Left kidney (tissue), 8 donors: ENCODE measurements at places on chromosomes 13 and 19.

- peak; percentile 75 for DNase-seq
These were observed 51.5 kb downstream of the SKA3 start for GRCh38 chr13:21124852-21125251.

- no peak for DNase-seq
These were observed 5.5 kb upstream of the ADGRE5 start for GRCh38 chr19:14375582-14376291.

DNA sequence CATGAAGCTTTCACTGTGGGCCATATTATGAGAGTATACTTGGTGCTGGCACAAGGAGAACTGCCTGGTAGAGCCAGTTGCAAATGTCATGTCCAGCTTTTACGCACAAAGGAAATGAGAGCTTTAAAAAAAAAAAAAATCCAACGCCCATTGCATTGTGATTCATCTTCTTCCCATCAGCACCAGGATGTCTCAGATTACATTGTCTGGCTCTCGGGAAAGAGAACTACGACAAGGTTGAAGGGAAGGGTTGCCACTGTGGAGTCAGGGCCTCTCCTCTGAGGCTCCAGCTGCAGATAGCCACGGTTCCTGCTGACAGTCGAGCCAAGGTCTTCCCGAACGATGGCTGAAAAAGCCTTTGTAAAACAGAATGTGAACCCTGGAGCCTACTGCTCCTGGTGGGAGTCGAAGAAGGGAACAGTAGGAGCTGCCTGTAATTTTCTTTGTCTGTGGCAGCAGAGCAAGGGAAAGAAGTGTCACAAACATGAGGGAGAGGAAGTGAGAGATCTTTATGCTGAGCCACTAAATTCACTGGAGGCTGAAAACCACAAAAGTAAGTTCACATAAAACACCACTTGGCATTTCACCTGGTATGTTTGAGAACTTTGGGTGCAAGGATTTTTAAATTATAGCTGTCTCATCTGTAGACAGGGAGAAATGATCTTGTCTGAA is 704.7 kb downstream of the DIAPH3 start:
- no peak for DNase-seq

DNA sequence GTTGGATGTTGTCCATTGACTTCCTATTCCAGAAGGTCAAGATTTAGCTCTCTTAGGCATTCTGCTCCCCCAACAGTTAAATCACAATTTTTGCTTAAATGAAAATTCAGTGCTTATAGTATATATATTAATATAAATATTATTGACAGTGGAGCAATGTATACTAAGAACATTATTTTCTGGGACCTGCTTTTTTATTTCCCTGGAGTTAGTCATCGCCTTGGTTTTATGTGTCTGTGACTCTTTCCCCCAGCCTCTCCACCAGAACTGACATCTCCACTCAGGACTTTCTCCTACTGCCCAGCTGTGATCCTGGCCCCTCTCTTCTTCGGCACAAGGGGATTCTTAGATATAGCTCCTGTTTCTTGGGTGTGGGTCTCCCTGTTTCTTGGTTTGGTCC is 10.2 kb upstream of the MATK start:
- DNase-seq = no peak

DNA sequence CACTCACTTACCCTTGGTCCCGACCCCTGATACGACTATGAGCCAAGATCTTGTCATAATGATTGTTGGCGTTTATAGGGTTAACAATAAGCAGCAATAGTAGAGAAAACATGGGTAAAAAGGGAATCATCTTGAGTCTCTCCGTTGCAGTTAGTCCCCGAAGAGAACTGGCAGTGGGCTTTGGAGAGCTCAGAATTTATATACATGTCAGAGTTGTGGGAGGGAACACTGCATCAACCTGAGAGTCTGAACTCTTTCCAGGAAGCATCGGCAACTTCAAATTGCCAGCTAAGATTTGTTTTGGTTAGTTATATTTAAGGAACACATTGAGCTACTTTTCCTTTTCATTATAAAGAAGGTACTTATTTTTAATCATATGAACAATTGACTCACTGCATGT is at the start of gene POSTN:
Gene POSTN, minus strand, starts transcription at position 172 of the 400 bp plus-strand sequence. Its CDS starts 42 bp downstream, at position 130.
- peak; percentile 55 for DNase-seq

DNA sequence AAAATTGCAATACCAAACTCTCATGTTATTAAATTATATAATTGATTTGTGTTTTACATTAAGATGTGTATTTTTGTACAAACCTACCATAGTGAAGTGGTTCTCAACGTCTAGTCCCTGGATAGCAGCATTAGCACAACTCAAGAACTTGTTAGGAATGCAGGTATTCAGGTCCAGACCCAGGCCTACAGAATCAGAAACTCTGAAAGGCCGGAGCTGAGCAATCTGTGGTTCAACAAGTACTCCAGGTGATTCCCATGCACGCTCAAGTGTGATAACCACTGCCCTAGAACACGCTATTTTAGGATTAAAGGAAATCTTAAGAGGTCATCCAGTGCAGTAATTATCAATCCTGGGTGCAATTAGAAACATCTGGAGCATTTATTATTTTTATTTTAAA is 456.3 kb downstream of the IRS2 start:
- no peak for DNase-seq

DNA sequence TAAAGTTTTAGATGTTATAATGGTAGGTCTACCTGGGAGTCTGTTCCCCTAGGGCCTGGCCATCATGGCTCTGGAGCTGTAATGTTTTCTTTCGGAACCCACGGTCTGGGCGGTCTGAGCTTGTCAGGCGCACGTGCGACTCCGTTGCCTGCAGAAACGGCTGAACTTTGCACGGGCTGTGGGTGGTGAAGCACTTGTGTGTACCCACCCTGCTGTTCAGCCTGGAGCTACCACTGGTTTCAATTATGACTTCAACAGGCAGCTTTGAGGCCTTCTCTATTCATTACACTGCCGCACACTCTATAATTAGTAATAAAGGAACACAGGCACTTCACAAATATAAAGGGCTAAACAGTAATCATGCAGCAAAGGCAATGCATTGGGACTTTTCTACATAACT is 6.0 kb downstream of the PCDH8 start:
- DNase-seq = no peak

DNA sequence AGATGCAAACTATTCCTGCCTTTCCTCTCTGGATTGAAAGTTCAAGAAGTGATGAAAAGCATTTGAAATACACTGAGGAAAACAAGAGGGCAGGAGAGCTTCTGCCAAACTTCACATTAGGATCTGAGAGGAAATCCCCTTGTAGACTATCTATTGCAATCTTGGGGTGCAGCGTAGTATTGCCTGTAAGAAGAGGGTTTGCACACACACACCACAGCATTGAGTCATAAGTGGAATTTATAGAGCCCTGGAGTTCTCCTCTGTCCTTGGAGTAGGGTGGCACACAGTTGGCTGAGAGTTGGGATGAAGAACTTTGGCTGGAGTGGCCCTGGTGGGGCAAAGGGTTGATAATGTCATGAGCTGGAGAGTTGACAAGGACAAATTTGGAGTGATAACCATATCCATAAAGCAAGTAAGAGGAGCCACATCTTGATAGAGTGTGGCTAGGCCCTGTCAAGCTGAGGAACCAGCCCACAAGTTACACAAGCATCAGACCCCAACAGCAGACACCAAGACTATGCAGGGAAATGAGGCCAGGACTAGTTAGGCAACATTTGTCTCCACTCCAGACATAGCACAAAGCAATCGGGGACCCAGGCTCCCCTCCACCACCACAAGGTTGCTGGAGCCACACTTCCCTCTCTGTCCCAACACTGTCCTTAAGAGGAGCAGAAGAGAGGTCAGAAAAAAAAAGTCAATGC is 520.9 kb downstream of the KLF5 start:
- no peak for DNase-seq

DNA sequence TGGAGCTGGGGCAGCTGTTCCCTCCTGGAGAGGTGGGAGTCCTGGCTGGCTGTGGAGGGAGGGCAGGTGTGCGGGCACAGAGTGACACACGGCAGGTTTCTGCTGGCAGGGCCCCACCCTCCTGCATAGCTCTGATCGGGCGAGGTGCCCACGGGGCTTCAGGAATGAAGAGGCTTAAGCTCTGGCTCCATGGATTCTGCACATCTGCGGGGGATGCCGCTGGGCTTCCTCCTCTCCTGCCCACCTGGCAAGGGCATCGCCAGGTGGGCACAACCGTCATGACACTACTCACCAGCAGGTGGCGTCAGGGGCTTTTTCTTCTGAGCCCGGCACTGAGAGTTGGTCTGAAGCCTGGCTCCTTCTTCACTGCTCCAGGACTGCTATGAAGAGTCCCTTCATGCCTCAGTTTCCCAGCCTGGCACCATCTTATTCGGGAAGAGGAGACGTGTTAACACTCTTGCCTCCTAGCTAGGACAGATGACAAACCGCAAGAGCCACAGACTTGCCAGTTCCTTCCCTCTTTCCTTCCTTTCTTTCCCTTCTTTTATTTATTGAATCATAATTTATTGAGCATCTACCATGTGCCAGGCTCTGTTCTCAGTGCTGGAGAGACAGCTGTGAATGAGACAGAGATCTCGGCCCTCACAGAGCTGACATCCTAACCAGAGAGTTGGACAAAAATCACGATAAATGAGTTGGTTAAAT is 15.2 kb upstream of the PAK4 start:
- no peak for DNase-seq

- peak; percentile 64 for DNase-seq
These were observed 933 bp downstream of the ARHGEF7 start for GRCh38 chr13:111115965-111116521.

- peak; percentile 65 for DNase-seq
These were observed 2.1 kb upstream of the PLVAP start for GRCh38 chr19:17379221-17379631.

DNA sequence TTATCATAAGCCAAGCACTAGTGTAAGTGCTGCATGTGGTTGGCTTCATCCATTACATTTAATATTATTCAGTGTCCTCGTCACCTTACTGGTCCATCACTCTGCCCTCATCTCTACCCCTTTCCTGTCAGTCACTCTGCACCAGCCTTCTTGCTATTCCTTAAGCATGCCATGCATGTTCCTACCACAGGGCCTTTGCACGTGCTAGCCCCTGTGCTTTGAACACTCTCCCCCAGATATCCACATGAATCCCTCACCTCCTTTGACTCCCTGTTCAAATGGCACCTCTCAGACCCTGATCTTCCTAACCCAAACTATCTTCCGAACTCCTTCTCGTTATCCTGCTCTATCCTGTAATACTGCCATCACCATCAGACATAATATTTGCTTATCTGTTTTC is 3.2 kb upstream of the RELB start:
- DNase-seq = no peak

DNA sequence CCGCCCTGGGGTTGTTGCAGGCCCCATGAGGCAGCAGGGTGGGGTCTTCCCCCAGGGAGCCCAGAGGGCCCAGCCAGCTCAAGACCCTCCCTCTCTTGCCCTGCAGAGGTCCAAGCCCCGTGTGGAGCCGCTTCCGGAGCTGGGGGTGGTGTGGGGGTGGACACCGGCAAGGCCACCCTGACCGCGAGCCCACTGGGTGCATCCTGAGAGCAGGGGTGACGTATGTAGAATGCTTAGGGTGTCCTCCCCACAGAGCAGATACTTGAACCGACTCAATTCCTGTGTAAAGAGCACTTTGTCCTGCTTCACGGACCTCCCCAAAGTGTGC is 14.8 kb downstream of the UBXN6 start:
- DNase-seq = no peak

DNA sequence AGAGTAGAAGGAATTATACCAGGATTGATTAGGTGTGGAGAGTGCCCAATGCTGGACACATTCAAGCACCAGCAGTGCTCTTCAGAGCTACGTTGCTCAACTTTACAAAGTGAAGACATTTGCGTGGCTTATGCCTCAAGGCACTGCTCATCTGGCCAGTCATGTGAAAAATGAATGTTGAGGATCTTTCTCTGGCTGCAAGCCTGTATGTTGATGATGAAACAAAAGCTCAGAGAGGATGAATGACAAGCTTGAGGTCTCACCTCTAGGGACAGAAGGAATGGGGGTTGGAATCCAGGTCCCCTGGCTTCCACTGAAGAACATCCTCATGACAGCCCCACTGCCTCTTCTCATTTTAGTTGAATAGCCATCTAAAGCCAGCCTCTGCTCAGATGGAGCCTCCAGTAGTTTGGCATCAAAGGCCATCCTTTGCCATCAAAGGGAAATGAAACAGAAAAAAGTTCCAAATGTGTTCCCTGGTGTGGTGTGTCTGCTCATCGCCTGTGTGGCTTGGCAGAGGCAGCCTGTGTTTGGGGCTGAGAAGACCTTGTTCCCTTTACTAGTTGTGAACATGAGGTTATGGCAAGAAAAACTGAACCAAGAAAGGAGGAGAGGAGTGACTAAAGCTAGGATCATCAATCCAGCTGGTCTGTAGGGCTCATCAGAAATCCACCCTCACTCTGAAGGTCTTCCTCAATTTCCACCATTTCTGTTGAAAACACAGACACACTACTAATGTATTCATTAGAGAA is 114.0 kb upstream of the KL start:
- DNase-seq = no peak

- no peak for DNase-seq
These were observed 20.9 kb downstream of the VAV1 start for GRCh38 chr19:6793411-6793810.

GRCh38 chr19:47225746-47226425 is 5.1 kb downstream of the BBC3 start:
- peak; percentile 89 for DNase-seq

- no peak for DNase-seq
These were observed 15.6 kb downstream of the ELL start for GRCh38 chr19:18506101-18506930.

DNA sequence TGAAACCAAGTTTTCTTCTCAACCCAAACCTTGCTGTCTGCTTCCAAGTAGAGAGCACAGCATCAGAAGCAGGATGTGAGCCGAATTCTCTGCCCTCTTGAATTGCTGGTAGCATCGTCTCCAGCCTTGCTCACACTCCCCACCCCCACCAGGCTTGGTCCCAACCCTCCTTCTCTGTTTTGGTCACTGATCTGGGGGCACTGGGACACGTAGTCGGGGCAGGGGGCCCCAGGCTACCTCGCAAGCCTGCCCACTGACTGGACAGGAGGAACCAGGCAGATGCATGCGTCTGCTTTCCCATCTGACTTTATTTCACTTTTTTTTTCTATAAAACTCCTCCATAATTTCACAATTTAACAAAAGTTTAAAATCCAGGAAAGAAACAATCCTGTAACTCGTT is 69.7 kb downstream of the MLLT1 start:
- DNase-seq = no peak

DNA sequence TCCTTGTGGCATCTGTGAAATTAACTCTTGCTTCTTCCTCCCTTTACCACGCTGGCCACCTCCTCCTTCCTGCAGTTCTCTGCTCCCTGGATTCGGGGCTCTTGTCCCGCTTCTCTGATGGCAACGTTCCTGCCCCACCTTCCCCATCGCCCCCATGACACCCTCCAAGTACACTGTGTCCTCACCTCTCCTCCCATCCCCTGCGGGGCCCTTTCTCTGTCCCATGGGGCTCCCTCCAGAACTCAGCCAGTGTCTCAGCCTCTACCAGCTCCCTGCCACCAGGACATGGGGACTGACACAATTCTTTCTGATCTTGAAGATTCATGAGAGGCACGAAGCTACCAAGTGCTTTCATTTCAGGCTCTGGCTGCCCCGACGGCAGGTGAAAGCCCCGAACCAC is 9.1 kb downstream of the CARS2 start:
- DNase-seq = no peak

DNA sequence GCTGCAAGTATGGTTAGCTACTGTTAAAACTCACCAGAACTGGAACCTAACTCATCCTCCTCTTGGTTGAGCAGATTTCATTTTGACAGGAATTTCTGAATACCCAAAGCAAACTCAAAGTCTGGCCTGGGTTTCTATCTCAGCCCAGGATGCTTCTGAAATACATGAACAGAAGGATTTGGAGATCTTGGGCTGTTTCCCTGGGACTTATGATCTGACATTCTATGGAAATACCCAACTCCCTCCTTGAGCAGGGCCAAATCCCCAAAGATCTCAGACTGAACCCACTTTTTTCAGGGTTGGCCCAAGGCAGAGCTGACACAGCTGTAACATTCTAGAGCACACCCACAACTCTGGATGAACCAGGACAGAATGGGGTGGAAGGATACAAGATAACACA is 1.1 kb upstream of the ITM2B start:
- DNase-seq = no peak
